ENCODE measurements at places on chromosomes 2 and 18.
A peak's percentile ranks its signal among the peaks of the same experiment; 100 is the strongest.

DNA sequence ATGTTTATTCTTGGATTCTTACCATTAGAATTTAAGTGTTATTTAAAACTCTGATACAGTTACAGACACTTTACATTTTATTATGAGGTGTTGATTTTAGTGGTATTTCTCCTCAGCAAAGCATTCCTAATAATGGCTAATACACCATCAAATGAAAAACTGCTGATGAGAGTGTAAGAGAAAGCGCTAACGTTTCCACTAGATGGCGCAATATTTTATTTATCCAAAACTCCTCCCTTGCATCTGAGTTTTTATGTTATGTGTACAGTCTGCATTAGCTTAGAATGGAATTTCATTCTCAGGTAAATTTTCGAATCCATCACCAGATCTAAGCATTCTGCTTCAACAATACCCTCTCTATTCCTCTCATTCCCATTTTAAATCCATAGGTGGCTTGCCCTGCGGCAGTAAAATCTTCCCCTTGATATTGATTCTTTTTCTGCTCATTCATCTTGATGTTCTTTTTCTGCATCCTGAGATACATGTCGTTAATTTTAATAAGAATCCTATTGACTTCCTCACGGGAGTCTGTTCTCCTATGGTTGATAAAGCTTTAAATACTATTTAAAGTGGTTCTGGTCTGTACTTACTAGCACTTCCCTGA lies 53.9 kb downstream of the PRKRA start:
- no peaks in the 10 kb centered on the region for H3K27me3 ChIP-seq
- H3K27ac ChIP-seq: no peak overlapping the region
- no peaks in the 10 kb centered on the region for H3K4me1 ChIP-seq
- no peaks in the 10 kb centered on the region for H3K36me3 ChIP-seq
- no peak for DNase-seq

DNA sequence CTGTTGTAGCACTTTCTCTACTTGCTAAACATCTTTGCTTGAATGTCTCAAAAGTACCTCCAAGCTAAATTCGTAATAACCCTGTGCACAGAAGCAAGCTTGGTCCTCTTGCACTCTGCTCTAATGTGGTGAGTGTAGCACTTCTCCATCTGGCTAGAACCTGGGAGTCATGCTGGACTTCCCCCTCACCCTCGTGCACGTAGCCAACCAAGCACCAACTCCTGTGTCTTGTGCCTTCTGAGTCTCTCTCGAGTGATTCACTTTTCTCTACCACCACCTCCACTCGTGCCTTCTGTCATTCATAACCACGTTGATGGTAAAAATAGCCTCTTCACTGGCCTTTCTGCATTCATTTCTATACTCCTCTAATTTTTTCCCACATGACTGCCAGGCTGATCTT lies 91.9 kb upstream of the KCNE4 start:
- peak; percentile 28 for DNase-seq
- H3K4me3 ChIP-seq: no peak overlapping the region
- H3K4me1 ChIP-seq: no peaks in the 10 kb centered on the region
- H3K27me3 ChIP-seq: peaks cover 12% of the 10 kb centered on the region
- H3K27ac ChIP-seq: no peak overlapping the region

GRCh38 chr2:195664528-195664927 lies 7.5 kb downstream of the SLC39A10 start:
- DNase-seq: no peak
- H3K4me1 ChIP-seq: peaks cover 54% of the 10 kb centered on the region
- H3K36me3 ChIP-seq: peaks cover 10% of the 10 kb centered on the region

DNA sequence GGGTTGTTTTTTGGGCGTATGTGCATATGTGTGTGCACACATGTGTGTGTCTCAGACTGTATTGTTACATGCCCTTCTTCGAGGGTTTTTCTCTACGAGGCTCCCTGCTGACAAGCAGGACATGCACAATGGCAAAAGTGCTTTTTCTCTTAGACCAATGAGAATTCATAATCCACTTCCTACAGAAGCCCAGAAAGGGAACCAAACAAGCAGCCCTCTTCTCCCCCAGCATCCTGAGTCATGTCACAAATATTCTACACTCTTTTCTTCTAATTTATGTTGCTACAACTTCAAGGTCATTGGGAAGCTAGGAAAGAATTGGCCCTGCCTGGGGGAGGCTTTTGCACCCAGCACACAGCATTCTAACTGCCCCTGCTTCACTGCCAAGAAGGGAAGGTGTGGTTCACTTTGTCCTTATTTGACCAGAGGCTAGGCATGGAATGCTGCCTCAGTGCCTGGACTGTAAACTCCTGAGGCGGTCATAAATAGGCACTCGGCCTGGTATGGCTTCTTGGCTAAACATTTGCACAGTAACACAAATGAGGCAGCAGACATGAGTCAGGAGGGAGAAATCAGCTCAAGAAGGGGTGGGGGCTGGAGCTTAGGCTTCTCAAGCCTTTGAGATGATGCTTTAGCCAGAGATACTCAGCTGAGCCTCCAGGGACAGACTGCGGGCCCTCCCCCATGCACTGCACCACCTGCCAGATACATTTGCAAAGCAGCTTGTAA lies 92.7 kb upstream of the KLF7 start:
- no peak for DNase-seq
- peaks cover 11% of the 10 kb centered on the region for H3K4me1 ChIP-seq
- no peaks in the 10 kb centered on the region for H3K36me3 ChIP-seq
- H3K4me3 ChIP-seq: no peak overlapping the region
- H3K27me3 ChIP-seq: peaks cover 2% of the 10 kb centered on the region
- no peak overlapping the region for H3K27ac ChIP-seq

DNA sequence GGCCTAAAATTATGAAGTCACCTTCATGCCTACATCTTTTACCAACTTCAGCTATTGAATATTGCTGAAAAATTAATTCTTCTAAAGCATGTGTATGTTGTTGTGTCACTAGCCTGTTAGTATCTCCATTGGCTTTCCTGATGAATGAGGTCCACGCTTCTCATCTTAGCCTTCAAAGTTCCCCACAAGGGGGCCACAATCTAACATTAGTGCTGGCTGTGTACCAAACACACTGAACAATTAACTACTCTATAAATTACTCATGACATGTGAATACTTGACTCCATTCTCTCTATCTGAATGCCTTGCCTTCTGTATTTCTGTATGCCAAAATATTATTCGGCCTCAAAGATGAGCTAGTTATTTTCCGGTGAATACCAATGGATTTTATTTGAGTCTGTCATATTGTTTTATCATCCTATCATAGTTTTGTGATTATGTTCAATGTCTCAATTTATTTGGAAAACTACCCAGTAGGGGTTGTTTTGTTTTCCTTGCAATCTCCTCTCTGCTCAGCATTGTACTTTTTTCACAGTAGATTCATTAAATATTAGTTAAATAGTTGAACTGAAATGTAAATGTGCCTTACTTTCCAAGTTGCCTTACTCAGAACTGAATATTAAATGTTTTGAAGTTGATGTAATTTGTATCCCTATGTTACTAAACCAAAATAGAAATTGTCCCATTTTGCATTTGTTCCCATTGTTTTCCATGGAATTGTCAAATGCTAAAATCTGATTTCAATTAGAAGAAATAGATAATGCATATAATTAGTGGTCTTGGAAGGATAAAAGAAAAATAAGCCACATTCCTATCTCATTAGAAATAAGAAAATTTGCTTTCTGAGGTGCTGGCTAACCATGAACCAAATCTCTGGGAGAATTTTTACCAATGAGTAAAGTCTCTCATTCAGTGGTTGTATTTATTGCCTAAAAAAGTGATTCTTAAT lies 208.4 kb upstream of the COL3A1 start:
- H3K27ac ChIP-seq: no peak overlapping the region
- H3K4me1 ChIP-seq: no peaks in the 10 kb centered on the region
- DNase-seq: peak; percentile 7
- H3K27me3 ChIP-seq: no peaks in the 10 kb centered on the region
- no peaks in the 10 kb centered on the region for H3K36me3 ChIP-seq

DNA sequence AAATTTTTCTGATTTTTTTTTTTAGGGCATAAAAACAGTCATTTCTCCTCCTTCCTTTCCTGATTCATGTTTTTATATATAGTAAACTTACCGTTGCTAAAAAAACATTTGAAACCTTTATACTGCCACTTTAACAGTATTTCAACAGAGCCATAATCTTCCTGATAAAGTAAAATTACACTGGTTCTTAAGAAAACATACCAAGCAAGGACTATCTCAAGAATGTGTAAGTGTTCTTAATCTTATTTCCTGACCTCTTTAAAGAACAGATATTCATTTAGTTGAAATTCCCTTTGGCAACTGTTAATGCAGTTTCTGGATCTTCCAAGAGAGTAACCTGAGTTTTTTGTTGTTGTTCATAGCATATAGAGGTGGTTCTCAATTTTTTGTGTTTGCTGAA lies 26.6 kb upstream of the COLEC12 start:
- H3K27me3 ChIP-seq: peaks cover 5% of the 10 kb centered on the region
- no peak for DNase-seq
- no peak overlapping the region for H3K27ac ChIP-seq
- no peaks in the 10 kb centered on the region for H3K36me3 ChIP-seq
- no peak overlapping the region for H3K4me3 ChIP-seq

DNA sequence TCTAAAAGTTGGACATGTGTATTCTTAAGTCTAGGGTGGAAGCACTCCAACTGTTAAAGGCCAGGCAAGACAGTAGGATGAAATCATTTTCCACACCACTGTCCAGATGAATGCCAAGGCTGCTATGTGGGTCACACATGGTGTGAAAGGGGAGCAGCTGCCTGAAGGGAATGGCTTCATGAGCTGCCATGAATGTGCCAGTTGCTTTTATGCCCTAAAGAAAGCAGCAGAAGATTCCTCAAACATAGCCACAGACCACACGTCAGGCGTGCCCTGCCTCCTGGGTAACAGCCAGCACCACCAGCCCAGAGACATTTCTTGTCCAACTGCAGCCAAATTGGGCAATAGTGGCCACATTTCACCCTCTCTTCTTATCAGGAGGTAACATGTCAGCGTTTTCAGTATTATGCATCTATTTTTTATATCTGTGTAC lies 130.2 kb downstream of the MTCL1 start:
- H3K4me1 ChIP-seq: no peaks in the 10 kb centered on the region
- H3K4me3 ChIP-seq: no peak overlapping the region

DNA sequence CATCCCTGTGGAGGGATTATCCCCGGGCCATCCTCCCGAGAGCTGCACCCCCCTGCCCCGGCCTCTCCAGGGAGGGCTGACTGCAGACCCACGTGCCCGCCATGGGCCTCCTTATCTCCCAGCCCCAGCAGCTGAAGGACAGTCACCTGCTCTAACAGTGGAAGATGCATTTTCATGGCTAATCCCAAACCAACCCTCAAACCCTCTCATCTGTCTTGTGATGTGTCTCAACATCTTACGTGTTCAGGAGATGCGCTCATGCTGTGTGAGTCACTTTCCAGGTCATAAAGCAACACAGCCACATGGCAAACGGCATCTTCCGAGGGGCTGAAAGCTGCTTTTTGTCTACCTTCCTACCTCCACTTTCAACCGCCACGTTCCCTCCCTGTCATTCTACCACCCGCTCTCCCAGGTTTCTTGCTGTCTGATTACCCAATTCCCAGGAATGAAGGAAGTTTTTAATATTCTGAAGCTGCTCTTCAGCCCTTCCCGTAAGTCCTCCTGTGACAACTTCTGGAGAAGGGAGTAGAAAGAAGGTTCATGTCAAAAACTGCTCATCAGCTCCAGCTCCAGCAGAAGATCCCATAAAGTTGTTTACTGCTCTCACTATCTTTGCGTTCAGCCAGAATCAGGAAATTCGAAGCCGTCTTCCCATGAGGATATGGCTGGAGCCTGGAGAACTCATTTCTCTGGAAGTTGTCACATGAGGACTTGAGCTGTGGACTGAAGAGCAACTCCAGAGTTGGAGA lies 54.5 kb downstream of the MBP start:
- DNase-seq: no peak
- H3K27me3 ChIP-seq: no peaks in the 10 kb centered on the region
- peak overlapping the region; percentile 65 for H3K27ac ChIP-seq
- H3K4me3 ChIP-seq: no peak overlapping the region
- peaks cover 78% of the 10 kb centered on the region for H3K4me1 ChIP-seq
- H3K36me3 ChIP-seq: peaks cover 27% of the 10 kb centered on the region

GRCh38 chr2:190670182-190670946 lies 21.5 kb downstream of the NAB1 start:
- H3K36me3 ChIP-seq: peaks cover 41% of the 10 kb centered on the region
- no peak for DNase-seq
- H3K27me3 ChIP-seq: no peaks in the 10 kb centered on the region
- H3K4me3 ChIP-seq: no peak overlapping the region

GRCh38 chr2:162840598-162841246 lies 2.2 kb upstream of the KCNH7 start:
- DNase-seq: peak; percentile 61
- no peak overlapping the region for H3K27ac ChIP-seq
- no peaks in the 10 kb centered on the region for H3K4me1 ChIP-seq
- no peaks in the 10 kb centered on the region for H3K36me3 ChIP-seq
- peaks cover 15% of the 10 kb centered on the region for H3K27me3 ChIP-seq

DNA sequence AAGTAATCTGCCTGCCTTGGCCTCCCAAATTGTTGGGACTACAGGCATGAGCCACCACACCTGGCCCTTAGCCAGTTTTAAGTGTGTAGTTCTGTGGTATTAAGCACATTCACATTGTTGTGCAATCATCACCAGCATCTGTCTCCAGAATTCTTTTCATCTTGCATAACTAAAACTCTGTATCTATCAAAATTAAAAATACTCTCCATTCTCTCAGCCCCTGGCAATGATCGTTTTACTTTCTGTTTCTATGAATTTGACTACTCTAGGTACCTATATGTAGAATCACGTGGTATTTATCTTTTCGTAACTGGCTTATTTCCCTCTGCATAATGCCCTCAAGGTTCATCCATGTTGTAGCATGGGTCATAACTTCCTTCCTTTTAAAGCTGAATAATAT lies 45.5 kb upstream of the CAVIN2 start:
- no peaks in the 10 kb centered on the region for H3K36me3 ChIP-seq
- DNase-seq: no peak
- no peak overlapping the region for H3K27ac ChIP-seq
- H3K27me3 ChIP-seq: peaks cover 5% of the 10 kb centered on the region

- no peak for DNase-seq
- no peak overlapping the region for H3K27ac ChIP-seq
- H3K4me3 ChIP-seq: no peak overlapping the region
- no peaks in the 10 kb centered on the region for H3K27me3 ChIP-seq
- H3K36me3 ChIP-seq: peaks cover 2% of the 10 kb centered on the region
- H3K4me1 ChIP-seq: peaks cover 49% of the 10 kb centered on the region
Observed at GRCh38 chr2:69771461-69771860, 29.5 kb downstream of the ANXA4 start.

- H3K27ac ChIP-seq: no peak overlapping the region
- no peak overlapping the region for H3K4me3 ChIP-seq
- DNase-seq: no peak
- H3K36me3 ChIP-seq: no peaks in the 10 kb centered on the region
Observed at GRCh38 chr2:160156665-160157064, 43.4 kb downstream of the ITGB6 start.

- H3K4me3 ChIP-seq: no peak overlapping the region
- H3K36me3 ChIP-seq: no peaks in the 10 kb centered on the region
- DNase-seq: no peak
Observed at GRCh38 chr18:59547581-59548182, 149.5 kb downstream of the CCBE1 start.

DNA sequence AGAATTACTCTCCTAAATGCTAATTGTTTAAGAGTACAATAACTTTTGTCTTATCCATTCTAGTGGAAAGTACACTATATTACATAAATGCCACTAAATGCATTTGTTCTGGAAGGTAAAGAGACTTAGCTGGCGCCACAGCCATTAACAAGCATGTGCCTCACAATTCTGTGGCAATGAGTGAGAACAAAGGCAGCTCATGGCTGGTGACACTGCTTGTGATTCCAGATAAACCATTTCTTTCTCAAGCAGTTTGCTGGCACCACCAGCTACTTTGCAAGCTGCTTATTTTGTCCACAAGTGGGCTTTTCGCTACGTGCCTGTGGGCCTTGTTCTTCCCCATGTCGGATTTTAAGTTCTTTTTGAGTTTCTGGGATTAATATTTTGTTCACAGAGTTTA lies 147.6 kb upstream of the SMAD7 start:
- no peaks in the 10 kb centered on the region for H3K27me3 ChIP-seq
- DNase-seq: no peak
- H3K27ac ChIP-seq: no peak overlapping the region

Measured in activated CD4-positive, alpha-beta T cell treated with anti-CD3 and anti-CD28 coated beads for 36 hours (primary cell).